Left lobe of liver (tissue), 2 donors: ENCODE measurements at places on chromosomes 7 and 10. TPM values are rescaled to one million over a fixed set of nuclear protein-coding genes. Genes with fewer than 3 reads are reported as not detected.

Gene TFPI2
- total RNA-seq, result 0.96 TPM

DNA sequence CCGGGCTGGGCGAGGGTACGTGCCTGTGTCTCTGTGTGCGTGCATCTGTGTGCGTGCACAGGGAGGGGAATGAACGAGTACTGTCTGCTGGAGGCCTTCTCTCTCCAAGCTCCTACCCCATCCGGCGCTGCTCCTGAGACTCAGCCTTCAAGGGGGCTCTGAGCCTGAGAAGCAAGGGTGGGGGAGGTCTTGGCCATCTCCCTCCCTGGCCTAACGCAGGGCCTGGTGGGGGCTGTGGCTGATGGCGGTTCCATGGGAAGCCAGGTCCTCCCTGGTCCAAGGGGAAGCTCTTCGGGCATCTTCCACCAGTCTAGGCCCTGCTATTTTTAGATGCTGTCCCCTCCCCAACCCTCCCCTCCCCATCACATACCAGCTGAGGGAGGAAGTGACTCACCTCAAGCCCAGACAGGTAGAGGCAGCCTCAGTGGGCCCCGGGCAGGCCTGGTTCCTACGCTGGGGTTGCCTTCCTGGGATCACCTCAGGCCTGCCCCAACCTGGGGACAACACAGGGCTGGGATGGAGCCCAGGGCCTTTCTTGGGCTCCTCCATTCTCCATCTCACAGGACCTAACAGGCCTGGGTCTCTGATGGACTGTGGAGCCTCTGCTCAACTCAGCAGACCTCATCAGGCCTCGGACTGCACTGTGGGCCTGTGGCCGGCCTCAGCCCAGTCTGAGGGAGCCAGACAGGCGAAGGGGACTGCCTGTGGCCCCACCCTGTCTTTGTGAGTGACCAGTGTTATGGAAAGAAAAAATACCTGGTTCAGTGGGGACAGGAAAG lies 32.2 kb downstream of the DNAJB12 start:
- DNase-seq, result no peak

- no peak for DNase-seq
Measured at GRCh38 chr10:113180401-113181154, 230.5 kb downstream of the TCF7L2 start.

- DNase-seq, result no peak
Measured at GRCh38 chr10:57336865-57337264, 930.8 kb downstream of the IPMK start.
